SK-MEL-5 (cell line): ENCODE measurements at places on chromosomes 5 and 9.

GRCh38 chr9:13127131-13127530, 152.4 kb downstream of the MPDZ start:
- no peak for DNase-seq

GRCh38 chr9:27421577-27421976, 102.5 kb upstream of the IFNK start:
- DNase-seq, result no peak

DNA sequence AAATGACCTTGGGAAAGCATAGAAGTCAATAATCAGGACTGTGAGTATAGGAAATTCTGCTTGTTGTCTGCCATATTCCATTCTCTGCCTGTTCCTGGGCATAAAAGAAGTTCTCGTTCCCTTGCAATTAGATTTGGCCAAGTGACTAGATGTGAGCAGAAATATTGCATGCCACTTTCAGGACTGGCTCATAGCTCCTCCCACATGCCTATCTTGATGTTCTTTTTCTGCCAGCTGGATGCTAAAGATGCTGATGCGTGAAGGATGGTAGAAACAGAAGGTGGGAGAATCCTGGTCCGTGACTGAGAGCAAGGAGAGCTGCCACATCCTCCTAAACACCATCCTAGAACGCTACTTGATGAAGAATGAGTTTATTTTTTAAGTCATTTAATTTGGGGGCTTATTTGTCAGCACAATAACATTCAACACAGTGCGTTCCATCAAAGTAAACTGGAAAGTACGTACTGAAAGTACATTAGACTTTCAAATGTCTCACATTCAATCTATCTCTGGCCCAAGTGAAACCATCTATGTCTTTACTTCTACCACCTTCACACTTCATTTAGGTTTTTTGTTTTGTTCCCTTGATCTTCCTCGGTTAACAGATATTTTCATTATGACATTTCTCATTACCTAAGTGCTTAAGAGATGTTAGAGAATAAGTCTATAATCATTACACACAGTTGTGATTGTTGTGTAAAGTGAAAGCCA, 648.5 kb downstream of the RAB3C start:
- no peak for DNase-seq

GRCh38 chr9:2336055-2336454, 285.5 kb upstream of the VLDLR start:
- DNase-seq, result peak; percentile 76

DNA sequence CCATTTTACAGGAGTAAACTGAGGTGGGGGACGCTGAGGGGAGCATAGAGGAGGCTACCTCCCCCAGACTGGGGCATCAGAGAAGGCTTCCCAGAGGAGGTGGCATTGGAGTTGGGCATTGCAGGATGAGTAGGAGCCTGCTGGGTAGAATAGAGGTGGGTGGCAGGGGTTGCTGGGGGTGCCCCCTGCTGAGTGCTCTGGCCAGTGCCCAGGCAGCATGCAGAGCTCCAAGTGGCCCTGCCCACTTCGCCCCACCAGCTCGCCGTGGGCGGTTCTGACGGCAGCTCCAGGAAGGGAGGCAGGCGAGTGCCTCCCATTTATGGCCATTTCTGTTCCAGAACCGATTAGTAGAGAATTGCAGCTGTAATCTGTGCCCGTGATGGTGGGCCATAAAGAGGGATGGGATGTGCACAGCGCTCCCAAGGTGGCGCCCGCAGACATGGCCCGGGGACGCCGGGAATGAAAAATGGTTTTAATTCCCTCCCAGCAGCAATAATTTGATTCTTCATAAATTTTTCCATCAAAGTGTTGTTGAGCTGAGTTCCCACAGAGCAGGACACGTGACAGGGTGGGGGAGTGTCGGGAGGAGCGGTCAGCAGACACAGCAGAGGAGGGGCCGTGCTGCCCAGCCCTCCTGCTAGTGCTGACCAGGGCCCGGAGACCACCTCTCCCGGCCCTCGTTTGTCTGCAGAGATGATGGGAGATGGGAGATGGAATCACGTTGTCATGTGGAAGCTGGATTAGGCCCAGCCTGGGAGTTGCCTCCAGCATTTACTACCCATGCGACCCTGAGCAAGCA, 75.5 kb downstream of the LMX1B start:
- DNase-seq, result no peak

DNA sequence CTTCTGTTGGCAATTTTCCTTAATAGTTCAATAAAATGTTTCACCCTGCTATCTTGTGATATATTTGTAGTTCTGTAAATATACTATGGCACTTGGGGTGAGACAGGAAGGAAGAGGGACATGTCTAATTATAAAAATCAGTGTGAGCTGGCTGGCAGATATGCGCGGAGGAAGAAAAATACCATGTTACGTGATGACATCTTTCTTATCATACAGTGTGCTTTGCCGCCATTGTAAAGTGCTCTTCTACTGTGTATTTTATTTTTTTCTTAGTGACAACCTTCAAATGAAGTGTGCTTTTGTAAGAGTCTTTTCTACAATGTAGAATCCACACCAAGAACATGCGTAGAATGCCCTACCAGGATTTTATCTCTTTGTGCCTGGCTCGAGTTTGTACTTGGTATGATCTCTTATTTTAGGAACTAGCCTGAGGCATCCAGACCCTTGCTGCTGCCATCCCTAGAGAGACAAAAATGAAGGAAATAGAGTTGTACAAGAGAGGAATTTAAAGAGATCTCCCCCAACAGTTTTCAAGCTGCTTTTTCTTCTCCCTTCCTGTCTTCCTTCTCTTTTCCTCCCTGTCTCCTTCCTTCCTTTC, 46.7 kb upstream of the RIOK2 start:
- DNase-seq, result no peak

DNA sequence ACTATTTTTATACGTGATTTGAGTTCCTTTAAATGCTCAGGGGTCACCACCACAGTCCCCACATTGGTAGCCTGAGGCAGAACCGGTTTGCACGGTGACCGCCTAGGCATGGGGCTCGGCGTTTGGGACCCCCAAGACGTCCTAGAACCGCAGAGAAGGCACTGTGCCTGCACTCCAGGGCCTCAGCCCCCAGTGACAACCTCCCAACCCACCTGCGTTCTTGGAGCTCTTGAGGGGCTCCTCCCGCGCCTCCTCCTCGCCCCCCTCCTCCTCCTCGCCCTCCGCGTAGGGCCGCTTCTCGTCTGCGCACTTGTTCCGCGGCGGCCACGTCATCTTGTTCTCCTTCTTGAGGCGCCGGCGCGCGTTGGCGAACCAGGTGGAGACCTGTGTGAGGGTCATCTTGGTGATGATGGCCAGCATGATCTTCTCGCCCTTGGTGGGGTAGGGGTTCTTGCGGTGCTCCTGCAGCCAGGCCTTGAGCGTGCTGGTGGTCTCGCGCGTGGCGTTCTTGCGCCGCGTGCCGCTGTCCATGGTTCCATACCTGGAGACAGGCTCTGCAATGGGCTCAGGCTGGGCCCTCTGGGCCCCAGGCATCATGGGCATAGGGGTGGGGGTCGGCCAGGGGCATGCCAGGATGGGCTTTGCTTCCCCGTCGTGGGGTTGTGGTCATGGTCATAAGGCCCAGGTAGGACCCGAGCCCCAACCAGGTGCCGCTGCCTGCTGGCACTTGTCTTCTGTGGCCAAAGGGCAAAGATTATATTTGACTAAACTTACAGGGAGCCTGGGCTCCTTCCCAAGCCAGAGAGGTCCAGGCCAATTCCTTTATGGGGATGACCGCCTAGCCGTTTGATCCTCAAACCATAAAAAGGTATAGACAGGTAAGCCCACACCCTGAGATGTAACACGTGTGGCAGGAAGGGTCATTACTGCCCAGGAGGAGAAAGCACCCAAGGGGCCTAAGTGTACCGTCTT, 3.1 kb downstream of the IRX4 start:
- DNase-seq, result no peak

- no peak for DNase-seq
Measured at GRCh38 chr9:109225629-109226028, 58.6 kb upstream of the FRRS1L start.

- peak; percentile 64 for DNase-seq
Measured at GRCh38 chr5:177111720-177112394, 21.7 kb upstream of the NSD1 start.

GRCh38 chr5:135193213-135194125, 159.4 kb upstream of the PITX1 start:
- DNase-seq, result no peak

- peak; percentile 41 for DNase-seq
Measured at GRCh38 chr9:108535526-108535925, 320.3 kb downstream of the ACTL7B start.

- no peak for DNase-seq
Measured at GRCh38 chr5:97635553-97635952, 452.5 kb upstream of the RIOK2 start.

DNA sequence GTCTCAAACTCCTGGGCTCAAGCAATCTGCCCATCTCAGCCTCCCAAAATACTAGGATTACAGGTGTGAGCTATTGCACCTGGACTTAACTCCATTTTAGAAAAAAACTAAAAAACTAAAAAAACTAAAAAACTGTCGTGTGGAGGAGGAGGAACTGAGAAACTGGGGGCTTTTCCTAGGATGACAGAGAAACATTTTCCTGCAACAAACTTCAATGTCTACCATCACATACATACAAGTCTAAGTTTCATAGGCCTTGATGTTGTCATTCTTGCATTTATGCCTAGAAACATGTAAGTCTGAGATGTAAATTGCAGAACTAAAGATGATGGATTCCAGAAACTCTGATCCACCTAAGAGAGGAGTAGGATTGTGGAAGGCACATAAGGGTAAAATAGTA, 556.8 kb downstream of the RAB3C start:
- DNase-seq, result no peak

DNA sequence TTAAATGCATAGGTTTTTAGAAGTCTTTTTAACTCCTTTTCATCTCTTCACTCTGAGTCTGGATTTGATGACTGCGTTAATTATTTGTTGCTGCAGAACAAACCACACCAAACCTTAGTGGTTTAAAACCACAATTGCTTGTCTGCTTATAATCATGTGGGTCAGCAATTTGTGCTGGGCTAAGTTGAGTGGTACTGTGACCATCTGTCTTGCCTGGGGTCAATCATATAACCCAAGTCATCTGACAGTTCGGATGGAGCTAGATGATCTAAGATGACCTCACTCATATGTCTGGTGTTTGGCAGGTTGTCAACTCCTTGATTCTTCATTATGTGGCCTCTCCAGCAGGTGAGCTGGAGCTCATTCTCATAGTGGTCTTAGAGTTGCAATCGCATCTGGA, 219.1 kb upstream of the ELAVL2 start:
- DNase-seq, result no peak

DNA sequence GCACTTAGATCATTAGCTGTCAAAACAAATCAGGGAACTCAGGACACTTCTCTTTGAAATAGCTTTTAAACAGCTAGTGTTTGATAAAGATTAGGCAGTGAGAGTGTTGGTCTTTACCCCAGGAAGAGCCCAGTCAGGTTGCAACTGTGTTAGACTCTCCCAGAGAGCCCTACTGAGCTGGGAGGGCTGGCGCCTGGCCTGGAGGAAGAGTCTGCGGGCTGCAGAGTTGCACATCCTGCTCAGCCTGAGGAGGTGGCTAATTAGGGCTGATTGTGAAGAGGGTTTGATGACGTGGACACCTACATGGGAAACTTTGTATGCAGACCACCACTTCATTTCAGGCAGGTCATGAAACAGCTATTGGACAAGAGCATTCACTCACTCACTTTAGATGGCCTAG, 112.0 kb downstream of the TMEM174 start:
- no peak for DNase-seq

DNA sequence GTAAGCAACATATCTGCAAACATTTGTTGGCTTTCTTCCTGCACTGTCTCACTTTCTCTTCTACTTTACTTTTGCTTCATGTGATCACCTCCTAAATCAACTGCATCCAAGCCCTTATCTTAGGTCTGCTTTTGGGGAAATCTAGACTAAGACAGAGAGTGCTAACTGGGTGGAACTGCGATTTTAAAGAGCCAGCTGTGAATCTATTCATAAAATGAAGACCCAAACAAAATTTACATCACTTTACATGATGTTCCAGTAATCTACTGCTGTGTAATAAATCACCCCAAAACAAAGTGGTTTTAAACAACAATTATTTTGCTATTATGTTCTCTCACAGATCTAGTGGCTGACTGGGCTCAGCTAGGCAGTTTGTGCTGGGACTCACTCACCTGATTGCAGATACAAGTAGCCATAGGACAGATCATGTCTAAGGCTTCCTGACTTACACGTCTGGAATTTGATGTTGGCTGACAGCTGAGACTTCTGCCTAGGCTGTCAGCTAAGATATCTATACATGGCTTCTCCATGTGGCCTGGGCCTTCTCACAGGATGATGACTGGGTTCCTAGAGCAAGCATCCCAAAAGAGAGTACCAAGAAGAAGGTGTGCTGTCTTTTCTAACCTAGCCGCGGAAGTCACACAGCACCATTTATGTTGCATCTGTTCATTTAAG, 145.1 kb upstream of the TBCA start:
- no peak for DNase-seq

GRCh38 chr9:126329476-126330275, 3.0 kb downstream of the MVB12B start:
- no peak for DNase-seq

GRCh38 chr5:170217831-170218230, 15.0 kb upstream of the C5orf58 start:
- no peak for DNase-seq

GRCh38 chr5:147507480-147508126, 2.3 kb downstream of the DPYSL3 start:
- DNase-seq, result no peak

GRCh38 chr9:18796696-18797270, 236.2 kb downstream of the SAXO1 start:
- DNase-seq, result no peak

DNA sequence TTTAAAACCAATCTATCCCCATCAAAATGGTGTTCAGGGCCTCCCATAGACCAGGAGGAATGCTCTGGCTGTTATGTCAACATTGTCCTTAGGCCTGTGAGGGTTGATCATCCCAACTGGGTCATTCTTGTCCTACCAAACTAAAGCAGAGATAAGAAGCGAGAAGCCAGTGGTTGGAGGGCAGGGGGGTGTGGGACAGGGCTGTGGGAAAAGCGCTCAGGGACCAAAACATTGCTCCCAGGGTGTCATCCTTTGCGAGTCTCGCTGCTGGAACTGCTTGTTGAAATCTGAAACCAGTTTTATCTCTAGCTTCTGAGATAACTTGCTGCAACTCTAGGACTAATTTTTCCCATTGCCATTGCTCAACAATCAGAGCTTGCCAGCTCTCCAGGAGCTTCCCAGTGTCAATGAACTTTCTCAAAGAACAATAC, 48.1 kb downstream of the SPATA31C2 start:
- no peak for DNase-seq

- DNase-seq, result no peak
Measured at GRCh38 chr9:122346478-122347347, 24.1 kb upstream of the PTGS1 start.

DNA sequence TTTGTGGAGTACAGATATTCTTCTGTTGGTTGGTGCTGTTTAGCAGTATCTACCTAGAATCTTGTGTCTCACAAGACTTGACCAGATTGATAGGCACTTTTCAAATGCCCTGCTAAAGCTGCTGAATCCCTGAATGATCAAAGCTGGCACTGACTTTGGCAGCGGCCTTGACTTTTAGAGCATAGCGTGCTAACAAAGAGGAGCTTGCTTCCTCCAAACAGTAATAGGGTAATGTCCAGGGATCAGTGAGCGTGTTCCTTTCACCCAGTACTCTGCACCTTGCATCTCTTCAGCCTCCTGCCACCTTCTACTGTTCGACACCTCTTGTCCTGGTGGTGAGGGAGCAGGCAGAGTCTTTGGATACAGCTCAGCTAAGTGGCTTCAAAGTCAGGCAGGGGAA, 100.8 kb downstream of the IQGAP2 start:
- DNase-seq, result no peak

- peak; percentile 46 for DNase-seq
Measured at GRCh38 chr9:129125478-129125877, 14.3 kb downstream of the PTPA start.
